Hematopoietic multipotent progenitor cell treated with erythropoietin and hydrocortisone succinate and interleukin-3 and kit ligand, for 15 days (in vitro differentiated cells): ENCODE measurements at places on chromosomes 13 and 19.

DNA sequence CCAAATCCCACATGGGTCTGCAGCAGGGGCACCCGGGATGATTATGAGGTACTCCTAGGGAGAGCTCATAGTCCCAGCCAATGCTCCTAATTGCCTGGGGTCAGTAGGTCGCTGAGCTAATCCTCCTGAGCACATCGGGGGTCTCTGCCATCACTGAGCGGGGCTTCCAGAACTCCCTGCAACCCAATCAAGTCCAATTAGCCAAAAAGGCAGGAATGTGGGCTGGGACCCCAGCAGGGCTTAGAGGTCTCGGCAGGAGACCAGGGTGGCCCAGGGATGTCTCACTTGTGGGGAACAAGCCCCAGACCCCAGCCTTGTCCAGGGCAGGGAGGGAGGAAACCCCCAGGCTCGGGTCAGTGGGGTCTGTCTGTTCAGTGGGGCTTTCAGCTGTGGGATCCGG, 17.1 kb upstream of the CPAMD8 start:
- no peak for DNase-seq

- DNase-seq, result no peak
These were observed 7.7 kb upstream of the NANOS2 start for GRCh38 chr19:45922281-45922680.

DNA sequence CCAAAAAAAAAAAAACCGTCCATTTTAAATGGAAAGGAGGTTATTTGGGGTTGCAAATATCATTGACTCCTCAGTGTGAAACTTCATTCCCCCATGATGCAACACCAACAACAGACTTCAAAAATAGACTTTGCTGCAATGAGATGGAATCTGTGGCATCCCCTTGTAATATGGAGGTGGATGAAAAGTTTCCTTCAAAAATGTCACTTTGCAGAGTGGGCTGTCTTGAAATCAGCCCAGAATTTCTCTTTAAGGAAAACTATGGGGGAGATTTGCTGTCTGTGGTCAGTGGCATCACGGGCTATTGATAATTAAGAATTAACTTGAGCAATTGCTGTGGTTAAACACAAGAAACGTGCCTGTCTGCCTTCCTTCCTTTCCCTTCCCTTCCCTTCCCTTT, 1.5 kb downstream of the GPR18 start:
- no peak for DNase-seq

DNA sequence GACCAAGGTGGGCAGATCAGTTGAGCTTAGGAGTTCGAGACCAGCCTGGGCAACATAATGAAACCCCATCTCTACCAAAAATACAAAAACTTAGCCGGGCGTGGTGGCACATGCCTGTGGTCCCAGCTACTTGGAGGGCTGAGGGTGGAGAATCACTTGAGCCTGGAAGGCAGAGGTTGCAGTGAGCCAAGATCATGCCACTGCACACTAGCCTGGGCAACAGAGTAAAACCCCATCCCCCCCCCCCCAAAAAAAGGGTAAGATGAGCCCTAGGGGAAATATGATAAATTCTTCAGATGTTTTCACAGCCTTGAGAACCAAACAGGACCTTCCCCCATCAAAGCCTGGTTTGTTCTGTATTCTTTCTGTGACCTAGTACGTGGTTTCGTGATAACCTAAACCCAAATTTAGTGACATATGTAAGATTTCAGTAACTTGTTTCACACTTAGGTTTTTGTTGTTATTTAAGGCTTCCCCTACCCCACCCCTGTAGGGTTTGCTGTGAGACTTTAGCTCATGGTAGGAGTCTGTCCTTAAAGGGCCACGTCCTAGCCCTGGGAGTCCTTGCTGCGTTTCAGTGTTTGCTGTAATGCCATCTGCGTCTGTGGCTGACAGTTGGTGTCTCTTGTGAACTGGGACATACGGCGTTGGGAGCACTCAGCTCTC, 49.6 kb downstream of the MYO9B start:
- DNase-seq, result no peak

GRCh38 chr13:41139296-41139966, 6.8 kb upstream of the KBTBD6 start:
- no peak for DNase-seq

GRCh38 chr19:49333418-49333805, 1.8 kb upstream of the CD37 start:
- DNase-seq, result no peak

DNA sequence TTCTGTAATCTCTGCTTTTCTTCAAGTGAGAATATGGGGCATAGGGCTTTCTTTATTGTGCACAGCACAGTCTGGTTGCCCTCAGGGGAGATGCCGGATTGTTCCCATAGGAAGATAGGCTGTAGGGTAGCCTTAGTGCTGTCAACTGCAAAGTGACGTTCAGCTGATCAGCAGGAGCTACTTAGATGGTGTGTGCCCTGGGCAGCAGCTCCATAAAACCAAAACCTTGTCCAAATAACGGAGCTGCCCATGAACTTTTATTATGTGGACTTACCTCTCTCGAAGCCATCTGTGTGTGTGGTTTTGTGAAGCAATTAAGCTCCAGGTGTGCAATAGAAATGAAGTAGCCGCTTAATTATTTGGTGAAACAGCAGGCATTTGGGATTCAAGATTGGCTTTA, 120.0 kb upstream of the RNF113B start:
- no peak for DNase-seq
